ENCODE measurements at places on chromosomes 3 and 15.

DNA sequence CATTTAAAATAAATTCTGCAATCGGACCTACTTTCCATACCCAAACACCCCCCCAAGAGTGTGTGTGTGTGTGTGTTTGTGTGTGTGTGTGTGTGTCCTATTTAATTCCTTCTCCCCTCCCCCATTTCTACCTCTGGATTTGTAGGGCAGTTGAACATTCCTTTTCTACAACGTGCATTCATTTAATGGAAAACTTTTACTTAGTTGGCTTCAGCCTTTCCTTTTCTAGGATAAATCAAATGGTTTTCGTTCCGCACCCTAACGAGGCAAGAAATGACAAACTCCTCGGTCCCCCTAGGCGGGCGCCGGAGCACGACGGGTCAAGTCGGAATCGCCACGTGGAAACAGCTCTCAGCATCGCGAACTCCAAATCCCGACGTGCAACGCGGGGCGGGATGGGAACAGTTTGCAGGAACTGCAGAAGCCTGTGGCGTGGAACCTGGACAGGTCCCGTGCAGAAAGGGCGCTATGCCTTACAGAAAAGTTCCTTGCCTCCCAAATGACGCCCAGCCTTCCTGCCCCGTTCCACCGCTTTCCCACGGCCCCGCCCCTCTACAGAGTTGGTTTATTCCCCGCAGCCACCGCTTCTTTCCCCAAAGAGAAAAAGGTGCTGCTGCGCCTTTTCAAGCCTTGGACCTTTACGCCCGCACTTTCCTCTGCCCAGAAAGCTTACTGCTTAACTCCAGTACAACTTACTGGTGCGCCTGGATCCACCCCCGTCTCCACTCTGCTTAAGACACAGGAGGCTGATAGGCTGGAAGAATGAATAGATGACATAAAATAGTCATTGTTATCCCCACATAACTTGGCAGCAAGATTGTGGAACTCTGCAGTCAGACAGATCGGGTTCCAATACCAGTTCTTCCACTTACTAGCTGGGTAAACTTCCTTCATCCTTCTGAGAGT lies 1.1 kb upstream of the EIF2B5 start:
- peaks cover 6% of the 10 kb centered on the region for H3K4me1 ChIP-seq
- peak; percentile 90 for DNase-seq
- H3K36me3 ChIP-seq = peaks cover 2% of the 10 kb centered on the region
- H3K27me3 ChIP-seq = no peaks in the 10 kb centered on the region

- H3K4me3 ChIP-seq = no peak overlapping the region
- peak; percentile 84 for DNase-seq
- no peak overlapping the region for H3K27ac ChIP-seq
- H3K27me3 ChIP-seq = no peaks in the 10 kb centered on the region
- H3K4me1 ChIP-seq = no peaks in the 10 kb centered on the region
- H3K36me3 ChIP-seq = no peaks in the 10 kb centered on the region
Observed at GRCh38 chr3:178623666-178624255, 87.5 kb downstream of the KCNMB2 start.

DNA sequence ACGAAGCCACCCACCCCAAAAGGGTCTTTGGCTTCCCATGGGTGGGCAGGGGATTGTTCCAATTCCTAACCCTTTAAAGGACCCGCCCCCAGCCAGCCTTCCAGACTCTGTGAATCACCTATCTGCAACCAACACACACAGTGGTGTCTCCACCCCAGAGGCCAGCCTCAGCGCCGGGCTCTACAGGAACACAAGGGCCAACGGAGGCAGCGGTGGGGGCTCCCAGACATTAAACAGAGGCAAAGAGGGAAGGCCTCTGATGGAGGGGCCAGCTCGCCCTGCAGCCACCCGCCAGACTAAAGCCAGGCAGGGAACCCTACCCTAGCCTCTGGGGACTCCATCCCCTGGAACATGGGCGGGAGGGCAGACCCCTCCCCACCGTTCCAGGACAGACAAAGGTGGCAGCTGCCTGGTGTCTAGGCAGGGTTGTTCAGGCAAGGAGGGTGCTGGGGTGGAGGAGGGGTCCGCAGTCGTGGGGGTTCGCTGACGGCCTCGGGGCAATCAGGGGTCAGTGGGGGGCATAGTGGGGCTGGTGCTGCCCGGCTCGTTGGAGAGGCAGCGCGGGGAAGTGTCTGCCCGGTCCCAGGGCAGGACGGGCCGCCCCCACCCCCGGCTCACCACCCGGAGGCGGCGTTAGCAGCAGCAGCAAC lies 448 bp downstream of the SHISA5 start:
- H3K27ac ChIP-seq = peak overlapping the region; percentile 63
- H3K4me3 ChIP-seq = peak overlapping the region; percentile 72
- peak; percentile 75 for DNase-seq
- H3K4me1 ChIP-seq = peaks cover 12% of the 10 kb centered on the region

- H3K4me3 ChIP-seq = no peak overlapping the region
- no peaks in the 10 kb centered on the region for H3K4me1 ChIP-seq
- no peak for DNase-seq
- no peaks in the 10 kb centered on the region for H3K27me3 ChIP-seq
Observed at GRCh38 chr3:69273896-69274295, 112.0 kb downstream of the FRMD4B start.

DNA sequence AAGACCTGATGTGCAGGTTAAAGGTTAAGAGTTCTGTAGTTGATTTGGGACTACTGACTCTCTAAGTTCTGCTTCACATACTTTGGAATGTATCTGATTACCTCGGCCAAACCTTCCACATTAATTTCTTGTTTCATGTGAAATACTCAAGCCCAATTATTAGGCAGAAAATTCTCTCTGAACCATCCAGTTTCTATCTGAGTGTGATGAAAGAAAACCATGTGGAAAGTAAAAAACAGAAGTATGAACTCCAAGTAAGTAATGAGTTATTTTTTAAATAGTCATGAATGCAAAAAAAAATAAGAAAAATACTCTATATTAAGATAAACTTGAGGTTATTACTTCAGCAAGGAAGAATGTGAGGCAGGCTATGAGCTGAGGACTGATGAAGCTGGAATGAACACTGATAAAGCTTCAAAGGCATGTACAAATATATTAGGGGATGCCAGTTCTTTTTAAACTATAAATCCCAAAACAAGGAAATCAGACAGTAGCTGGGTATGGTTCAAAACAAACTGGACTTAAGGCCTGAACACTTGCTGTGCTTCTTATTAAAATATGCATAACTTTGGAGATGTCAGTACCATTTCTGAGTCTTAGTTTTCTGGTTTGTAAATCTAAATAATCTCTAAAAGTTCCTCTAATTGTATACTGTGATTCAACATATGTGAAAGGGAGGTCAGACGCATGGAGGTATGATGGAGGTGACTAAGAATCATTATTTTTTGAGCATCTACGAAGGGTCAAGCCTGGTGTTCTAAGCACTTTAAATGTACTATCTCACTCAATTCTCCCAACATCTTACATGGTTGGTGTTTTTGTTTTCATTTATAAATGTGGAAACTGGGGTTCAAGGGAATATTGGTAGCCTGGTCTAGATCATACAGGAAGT lies 59.6 kb downstream of the COL6A6 start:
- H3K36me3 ChIP-seq = no peaks in the 10 kb centered on the region
- H3K4me1 ChIP-seq = no peaks in the 10 kb centered on the region
- DNase-seq = no peak
- no peak overlapping the region for H3K27ac ChIP-seq
- H3K27me3 ChIP-seq = no peaks in the 10 kb centered on the region
- H3K4me3 ChIP-seq = no peak overlapping the region

- peaks cover 5% of the 10 kb centered on the region for H3K4me1 ChIP-seq
- no peak overlapping the region for H3K27ac ChIP-seq
- no peak overlapping the region for H3K4me3 ChIP-seq
Observed at GRCh38 chr3:186464424-186465093, 79.6 kb downstream of the CRYGS start.

DNA sequence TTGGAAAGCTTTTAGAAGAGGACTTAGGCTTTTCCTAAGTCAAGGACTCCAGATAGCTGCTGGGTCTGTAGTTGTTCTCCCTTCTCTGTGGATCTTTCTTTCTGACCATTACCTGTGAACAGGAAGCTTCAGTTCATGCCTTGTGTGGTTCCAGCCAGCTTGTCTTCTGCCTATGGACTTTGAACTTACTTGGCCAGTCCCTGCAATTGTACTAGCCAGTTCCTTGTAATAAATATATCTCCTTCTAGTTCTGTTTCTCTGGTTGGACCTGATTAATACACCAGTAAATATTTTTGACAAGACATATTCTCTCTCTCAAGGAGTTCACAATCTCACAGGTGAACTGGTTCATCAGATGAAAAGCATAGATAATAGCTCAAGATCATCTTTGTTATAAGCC lies 341.3 kb upstream of the DPPA4 start:
- no peak overlapping the region for H3K27ac ChIP-seq
- H3K4me1 ChIP-seq = no peaks in the 10 kb centered on the region
- DNase-seq = no peak
- no peaks in the 10 kb centered on the region for H3K36me3 ChIP-seq
- H3K27me3 ChIP-seq = no peaks in the 10 kb centered on the region
- no peak overlapping the region for H3K4me3 ChIP-seq

DNA sequence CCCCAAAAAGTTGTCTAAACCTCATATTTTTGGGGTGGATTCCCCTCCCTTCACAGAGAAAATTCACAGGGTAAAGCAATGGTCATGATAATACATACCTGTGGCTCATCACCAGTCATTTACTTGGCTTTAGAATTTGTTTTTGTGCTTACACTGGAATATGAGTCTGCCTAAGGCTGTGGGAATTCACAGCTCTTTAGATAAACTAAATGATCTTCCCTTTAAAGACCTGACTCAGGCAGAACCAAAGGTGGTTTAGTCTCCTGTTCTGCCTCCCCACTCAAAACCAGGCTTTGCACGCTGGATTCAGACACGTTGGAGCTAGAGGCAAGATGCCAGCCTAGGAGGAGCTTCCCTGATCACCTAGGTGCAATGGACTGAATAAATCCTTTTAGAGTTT lies 40.3 kb upstream of the BNC1 start:
- H3K4me1 ChIP-seq = peaks cover 6% of the 10 kb centered on the region
- H3K27me3 ChIP-seq = no peaks in the 10 kb centered on the region
- H3K36me3 ChIP-seq = no peaks in the 10 kb centered on the region
- H3K27ac ChIP-seq = no peak overlapping the region
- H3K4me3 ChIP-seq = no peak overlapping the region

DNA sequence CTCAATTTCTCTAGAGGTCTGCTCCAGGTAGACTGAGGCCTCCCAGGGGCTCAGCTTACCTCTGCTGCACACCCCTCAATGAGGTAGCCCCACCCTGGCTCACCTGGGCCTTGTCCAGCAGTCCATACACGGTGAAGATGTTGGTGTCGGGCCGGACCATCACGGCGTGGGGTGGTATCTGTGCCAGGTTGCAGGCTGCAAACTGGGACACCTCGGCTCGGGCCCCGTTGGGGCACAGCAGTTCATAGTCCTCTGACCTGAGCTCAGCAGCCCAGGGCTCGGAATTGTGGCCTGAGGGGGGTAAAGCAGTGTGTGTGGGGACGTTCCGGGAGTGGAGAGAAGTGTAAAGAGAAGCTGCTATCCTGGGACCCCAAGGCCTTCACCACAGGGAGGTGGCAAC lies 23.2 kb downstream of the MELTF start:
- no peak overlapping the region for H3K4me3 ChIP-seq
- no peaks in the 10 kb centered on the region for H3K36me3 ChIP-seq
- H3K4me1 ChIP-seq = no peaks in the 10 kb centered on the region
- no peak overlapping the region for H3K27ac ChIP-seq

- peak; percentile 34 for DNase-seq
- H3K4me1 ChIP-seq = no peaks in the 10 kb centered on the region
- no peak overlapping the region for H3K27ac ChIP-seq
- H3K27me3 ChIP-seq = peaks cover 5% of the 10 kb centered on the region
- H3K36me3 ChIP-seq = no peaks in the 10 kb centered on the region
Observed at GRCh38 chr3:53044711-53045517, 959 bp downstream of the SFMBT1 start.

DNA sequence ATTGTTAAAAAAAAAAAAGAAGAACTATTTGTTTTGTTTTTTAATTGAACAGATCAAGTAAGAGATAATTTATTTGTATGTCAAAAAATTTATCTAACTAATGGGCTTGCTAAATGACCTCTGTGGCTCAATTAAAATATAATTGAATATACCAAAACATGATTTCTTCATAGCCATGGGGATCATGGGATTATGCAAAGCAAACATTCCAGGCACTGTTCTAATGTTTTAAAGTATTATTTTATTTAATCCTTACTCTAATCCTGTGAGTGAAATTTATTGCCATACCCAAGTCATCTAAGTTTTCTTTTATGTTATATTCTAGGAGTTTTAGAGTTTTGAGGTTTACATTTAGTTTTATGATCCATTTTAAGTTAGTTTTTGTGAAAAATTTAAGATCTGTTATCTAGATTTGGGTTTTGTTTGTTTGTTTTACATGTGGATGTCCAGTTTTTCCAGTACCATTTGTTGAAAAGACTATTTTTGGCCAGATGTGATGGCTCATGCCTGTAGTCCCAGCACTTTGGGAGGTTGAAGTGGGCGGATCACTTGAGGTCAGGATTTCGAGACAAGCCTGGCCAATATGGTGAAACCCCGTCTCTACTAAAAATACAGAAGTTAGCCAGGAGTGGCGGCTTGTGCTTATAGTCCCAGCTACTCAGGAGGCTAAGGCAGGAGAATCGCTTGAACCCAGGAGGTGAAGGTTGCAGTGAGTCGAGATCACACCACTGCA lies 52.3 kb upstream of the CNOT10 start:
- no peaks in the 10 kb centered on the region for H3K36me3 ChIP-seq
- H3K4me3 ChIP-seq = no peak overlapping the region
- DNase-seq = no peak

DNA sequence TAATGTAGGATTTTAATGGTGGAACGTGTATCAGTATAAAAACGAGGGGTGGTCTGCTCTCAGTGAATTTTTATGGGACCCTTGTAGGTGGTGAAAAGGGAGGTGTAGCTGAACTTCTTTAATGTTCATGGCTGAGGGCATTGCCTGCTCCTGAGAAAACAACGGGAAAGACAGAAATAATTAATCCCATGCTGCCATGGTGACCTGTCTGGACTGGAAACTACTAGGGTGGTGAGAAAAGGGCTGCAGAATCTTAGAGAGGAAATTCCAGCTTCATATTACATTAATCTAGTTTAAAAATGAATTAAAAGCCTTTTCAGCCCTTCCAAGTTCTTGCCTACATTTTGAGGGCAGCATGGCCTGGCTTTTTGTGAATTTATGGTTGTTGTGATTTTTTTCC lies 47.6 kb downstream of the ZBTB38 start:
- no peak overlapping the region for H3K27ac ChIP-seq
- no peaks in the 10 kb centered on the region for H3K27me3 ChIP-seq
- H3K4me1 ChIP-seq = peaks cover 7% of the 10 kb centered on the region
- no peak for DNase-seq
- H3K4me3 ChIP-seq = no peak overlapping the region
- peaks cover 5% of the 10 kb centered on the region for H3K36me3 ChIP-seq

GRCh38 chr3:23489300-23490158 lies 286.4 kb downstream of the UBE2E2 start:
- no peaks in the 10 kb centered on the region for H3K27me3 ChIP-seq
- H3K4me3 ChIP-seq = no peak overlapping the region
- H3K27ac ChIP-seq = no peak overlapping the region
- no peaks in the 10 kb centered on the region for H3K4me1 ChIP-seq
- H3K36me3 ChIP-seq = no peaks in the 10 kb centered on the region

Measured in mesendoderm (in vitro differentiated cells).